RWPE1 (cell line): ENCODE measurements at places on chromosomes 2 and 18.

- no peak for DNase-seq
Observed at GRCh38 chr2:14424478-14425390, 207.8 kb upstream of the LRATD1 start.

GRCh38 chr18:7236072-7236471 is 5.2 kb downstream of the LRRC30 start:
- no peak for DNase-seq

- no peak for DNase-seq
Observed at GRCh38 chr2:30781961-30782533, 25.2 kb downstream of the CAPN13 start.

- DNase-seq: no peak
Observed at GRCh38 chr2:171210864-171211431, 50.3 kb upstream of the TLK1 start.

GRCh38 chr2:164388511-164388910 is 232.8 kb downstream of the GRB14 start:
- peak; percentile 68 for DNase-seq

- DNase-seq: no peak
Observed at GRCh38 chr2:187912950-187913349, 358.7 kb upstream of the TFPI start.

DNA sequence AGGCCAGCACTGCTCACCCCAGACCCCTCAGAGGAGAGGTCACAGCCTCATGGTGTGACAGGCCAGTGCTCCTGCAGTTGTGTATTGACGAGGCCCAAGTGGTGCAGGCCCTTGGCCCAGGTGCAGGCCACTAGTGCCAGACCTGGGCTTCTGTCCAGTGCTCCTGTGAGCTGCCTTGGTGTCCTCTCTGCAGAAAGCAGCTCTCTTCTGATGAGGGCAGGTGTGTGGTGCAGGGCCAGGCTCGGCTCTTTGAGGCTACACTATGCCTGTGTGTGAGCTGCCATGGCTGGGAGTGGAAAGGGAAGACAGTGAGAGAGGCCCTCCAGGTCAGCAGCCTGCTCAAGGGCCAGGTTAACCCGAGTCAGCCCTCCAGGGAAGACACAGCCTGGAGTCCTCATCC is 17.1 kb downstream of the EHD3 start:
- no peak for DNase-seq

DNA sequence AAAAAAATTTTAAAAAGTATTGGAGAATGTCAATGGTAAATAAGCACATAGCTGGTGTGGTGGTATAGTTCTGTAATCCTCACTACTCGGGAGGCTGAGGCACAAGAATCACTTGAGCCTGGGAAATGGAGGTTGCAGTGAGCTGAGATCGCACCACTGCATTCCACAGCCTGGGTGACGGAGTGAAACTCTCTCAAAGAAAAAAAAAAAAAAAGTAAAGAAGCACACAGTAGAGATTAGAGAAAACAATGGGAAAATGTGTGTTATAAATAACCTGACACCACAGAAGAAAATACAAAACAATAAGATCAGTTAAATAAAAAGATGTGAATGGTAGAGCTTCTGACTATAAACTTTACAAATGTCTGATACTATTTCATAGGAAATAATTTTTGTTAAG is 163.7 kb upstream of the WDSUB1 start:
- no peak for DNase-seq

DNA sequence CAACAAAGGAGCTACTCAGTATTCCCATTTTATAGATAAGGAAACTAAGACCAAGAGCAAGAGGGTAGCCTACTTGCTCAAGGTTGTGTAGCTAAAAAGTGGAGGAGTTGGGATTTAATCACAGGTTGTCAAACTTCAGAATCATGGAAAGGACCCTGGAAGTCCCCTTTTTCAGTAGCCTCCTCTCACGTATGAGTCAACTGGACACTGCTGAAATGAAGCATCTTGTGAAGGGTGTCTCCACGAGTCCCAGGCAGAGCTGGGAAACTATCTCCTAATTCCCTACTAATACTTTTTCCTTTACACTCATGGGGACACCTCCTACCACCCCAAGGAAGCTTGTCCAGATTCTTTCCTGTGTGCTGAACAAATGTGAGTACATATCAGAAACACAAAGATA is 155.8 kb downstream of the RHBDD1 start:
- DNase-seq: no peak

DNA sequence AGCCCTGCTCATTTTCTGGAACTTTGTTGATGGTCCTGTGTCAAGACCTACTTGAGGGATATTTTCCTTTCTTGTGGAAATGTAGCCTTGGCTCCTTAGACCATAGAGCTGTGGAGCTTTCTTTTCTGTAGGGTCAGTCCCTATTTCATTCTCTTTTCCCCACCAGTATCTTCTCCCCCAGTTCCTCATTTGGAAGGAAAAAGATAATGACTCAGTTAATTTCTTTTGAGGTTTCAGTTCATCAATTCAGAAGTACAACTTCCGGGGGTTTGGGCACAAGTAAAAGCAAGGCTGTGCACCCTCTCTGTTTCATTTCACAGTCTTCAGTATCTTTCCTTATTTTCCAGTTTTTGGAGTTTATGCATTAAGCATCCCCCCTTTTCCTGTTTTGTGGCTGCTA is 70.7 kb downstream of the CDC42EP3 start:
- no peak for DNase-seq

- peak; percentile 42 for DNase-seq
Observed at GRCh38 chr2:56132138-56132537, 51.7 kb upstream of the CCDC85A start.

GRCh38 chr2:72745679-72746368 is 80.0 kb downstream of the EXOC6B start:
- peak; percentile 22 for DNase-seq

GRCh38 chr2:96115631-96116423 is 544 bp downstream of the ADRA2B start:
- DNase-seq: no peak

GRCh38 chr2:188142636-188143295 is 148.9 kb upstream of the GULP1 start:
- peak; percentile 50 for DNase-seq

DNA sequence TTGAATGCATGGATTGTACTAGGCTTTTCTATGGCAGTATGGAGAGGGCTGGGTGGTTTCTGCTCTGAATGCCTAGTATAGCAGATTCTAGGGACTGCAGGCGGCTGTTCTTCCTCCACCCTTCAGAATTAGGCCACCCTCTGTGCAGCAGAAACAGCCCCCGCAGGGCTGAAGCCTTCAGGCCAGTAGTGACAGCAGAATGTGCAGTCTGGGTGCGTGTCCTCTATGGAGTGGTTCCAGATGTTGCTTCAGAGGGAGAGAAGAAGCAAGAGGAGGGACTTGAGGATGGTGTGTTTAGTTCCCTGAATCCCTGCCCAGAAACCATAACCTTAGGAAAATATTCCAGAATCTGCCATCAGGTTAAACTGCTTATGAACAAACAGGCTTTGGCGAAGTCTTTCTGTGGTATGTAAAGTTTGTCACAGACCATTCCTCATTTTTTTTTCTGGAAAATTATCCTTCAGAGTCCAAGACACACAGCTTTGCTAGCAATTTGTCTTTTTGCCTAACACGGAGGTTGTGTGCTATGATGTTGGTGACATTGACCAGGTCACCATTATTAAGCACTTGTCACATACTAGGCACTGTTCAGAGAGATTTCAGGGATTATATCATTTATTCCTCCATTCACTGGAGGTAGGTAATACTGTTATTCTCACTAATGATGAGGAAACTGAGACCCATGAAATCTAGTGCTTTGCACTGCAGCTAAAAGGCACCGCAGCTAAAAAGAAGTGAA is 21.1 kb downstream of the CASP10 start:
- no peak for DNase-seq

- DNase-seq: no peak
Observed at GRCh38 chr2:125582516-125582915, 1073.4 kb upstream of the GYPC start.

DNA sequence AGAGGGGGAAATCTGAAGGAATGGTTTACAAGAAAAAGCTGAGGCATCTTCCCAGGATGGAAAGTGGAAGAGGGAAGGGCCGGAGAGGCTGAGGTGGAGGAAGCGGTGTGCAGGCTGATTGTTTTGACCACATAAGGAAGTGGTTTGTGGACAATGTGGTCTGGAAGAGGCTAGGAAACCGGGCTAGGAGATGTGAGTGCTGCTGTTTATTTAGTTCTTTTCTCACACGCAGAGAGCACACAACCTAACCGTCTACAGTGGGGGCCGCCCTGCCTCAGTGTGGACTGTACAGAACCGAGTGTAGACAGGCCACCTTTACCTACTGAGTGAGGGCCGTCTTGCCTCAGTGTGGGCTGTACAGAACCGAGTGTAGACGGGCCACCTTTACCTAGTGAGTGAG is 251.7 kb upstream of the PXDN start:
- DNase-seq: no peak

GRCh38 chr2:11245322-11245721 is 90.1 kb downstream of the SLC66A3 start:
- DNase-seq: no peak

DNA sequence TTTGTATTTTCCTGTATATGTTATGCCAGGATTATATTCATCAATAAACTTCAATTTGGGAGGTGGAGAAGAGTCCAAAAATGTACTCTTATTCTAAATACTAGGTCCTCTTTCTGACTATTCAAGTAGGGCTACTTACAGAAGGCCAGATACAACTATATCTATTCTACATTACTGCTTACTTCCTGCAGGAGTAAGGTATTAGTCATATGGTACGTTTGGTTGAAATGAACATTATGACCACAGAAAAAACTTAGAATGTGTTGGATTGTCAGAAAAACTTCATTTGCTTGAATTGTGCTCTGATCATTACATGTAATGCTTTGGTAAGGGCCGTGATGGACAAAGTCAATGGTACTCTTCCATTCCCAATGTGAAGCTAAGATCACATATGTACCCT is 35.0 kb downstream of the STAT4 start:
- DNase-seq: peak; percentile 5

DNA sequence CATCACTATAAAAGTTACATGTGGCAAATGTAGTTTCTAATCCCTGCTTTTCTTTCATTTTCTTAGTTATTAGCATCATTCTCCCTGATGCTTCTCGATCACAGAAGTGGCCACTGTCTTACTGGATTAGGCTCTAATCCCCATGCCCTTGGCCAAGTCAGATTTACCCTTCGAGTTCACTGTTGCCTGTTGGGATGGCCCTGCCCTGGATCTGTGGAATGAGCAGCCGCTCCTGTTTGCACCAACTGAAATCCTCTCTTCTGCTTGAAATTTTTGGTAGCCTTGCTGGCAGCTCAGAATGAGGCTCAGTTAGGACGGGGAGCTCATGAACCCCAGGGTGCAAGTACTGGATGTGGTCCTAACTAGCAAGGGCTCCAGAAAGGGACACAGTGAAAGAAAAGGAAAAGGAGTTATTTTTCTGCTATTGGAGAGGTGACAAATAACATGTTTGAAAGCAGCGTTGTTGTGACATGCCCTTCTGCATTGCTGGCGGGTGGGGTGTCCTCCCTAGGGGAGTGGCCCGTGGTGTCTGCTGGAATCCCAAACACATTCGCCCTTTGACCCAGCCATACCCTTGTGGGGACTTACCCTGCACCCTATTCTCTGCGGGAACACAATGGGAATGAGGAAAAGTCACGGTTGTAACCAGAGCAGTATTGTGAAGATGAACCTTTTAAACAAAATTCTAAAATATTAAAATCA is 34.5 kb downstream of the RBFA start:
- DNase-seq: no peak

DNA sequence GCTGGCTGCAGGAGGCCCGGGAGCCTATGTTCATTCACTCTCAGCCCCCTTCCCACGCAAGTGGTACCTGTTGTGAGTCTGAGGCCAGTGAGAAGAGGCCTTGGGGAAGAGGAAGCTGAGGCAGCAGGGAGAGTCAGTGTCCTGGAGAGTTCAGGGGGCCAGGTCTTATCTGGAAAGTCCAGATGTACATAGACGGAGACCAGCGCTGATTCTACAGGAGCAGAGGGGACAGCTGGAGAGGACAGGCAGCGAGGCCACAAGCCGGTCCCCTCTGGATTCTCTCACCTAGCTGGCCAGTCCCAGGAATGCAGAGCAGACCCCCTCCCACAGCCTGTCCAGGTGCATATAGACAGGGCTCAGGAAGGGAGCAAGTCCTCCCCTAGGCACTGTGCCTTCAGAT is 29.1 kb upstream of the SELENOI start:
- no peak for DNase-seq

DNA sequence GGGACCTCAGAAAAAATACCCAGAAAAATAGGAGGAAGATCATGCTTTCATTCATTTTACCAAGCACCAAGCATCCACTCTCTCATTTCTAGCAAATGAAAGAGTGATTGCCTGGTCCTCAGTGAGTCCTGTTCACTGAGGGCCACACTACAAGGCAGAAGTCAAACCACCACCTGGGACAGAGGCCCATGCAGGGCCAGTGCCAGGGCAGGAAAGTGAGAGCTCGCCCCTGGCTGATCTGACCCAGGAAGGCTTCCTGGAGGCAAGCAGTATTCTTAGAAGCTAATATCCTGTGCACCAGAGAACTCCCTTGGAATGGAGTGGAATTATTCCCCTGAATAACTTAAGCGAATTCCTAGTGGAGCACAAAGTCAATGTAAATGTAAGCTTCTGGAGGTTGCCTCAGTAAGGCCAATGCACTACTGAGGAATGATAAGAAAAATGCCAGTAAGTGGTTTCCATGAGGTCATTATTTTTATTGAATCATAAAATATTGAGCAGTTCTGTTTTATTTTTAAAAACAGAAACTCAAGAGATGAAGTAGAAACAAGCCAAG is 191.6 kb upstream of the ID2 start:
- DNase-seq: no peak

GRCh38 chr18:57696271-57696670 is 74.6 kb upstream of the NARS1 start:
- DNase-seq: no peak

GRCh38 chr2:61619561-61619960 is 81.4 kb upstream of the XPO1 start:
- DNase-seq: no peak
